ENCODE measurements at places on chromosomes 2 and 18.

DNA sequence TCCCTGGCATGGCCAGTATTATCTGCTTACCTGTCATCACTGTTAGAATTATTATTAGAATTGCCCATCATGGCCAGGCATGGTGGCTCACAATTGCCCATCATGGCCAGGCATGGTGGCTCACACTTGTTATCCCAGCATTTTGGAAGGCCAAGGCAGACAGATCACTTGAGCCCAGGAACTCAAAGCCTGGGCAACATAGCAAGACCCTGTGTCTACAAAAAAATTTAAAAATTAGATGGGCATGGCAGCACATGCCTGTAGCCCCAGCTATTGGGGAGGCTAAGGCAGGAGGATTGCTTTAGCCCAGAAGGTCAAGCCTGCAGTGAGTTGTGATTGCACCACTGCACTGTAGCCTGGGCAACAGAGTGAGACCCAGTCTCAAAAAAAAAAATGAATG lies 27.4 kb upstream of the ID2 start:
- no peak for DNase-seq

GRCh38 chr18:21444465-21445212 lies 155.9 kb downstream of the ESCO1 start:
- DNase-seq: no peak

GRCh38 chr2:42025151-42025582 lies 22.7 kb upstream of the PKDCC start:
- no peak for DNase-seq

- DNase-seq: no peak
These were observed 111.5 kb downstream of the CAPN13 start for GRCh38 chr2:30695749-30696148.

GRCh38 chr2:143204062-143204461 lies 74.8 kb downstream of the ARHGAP15 start:
- DNase-seq: no peak
